ENCODE measurements at places on chromosomes 4 and X.

DNA sequence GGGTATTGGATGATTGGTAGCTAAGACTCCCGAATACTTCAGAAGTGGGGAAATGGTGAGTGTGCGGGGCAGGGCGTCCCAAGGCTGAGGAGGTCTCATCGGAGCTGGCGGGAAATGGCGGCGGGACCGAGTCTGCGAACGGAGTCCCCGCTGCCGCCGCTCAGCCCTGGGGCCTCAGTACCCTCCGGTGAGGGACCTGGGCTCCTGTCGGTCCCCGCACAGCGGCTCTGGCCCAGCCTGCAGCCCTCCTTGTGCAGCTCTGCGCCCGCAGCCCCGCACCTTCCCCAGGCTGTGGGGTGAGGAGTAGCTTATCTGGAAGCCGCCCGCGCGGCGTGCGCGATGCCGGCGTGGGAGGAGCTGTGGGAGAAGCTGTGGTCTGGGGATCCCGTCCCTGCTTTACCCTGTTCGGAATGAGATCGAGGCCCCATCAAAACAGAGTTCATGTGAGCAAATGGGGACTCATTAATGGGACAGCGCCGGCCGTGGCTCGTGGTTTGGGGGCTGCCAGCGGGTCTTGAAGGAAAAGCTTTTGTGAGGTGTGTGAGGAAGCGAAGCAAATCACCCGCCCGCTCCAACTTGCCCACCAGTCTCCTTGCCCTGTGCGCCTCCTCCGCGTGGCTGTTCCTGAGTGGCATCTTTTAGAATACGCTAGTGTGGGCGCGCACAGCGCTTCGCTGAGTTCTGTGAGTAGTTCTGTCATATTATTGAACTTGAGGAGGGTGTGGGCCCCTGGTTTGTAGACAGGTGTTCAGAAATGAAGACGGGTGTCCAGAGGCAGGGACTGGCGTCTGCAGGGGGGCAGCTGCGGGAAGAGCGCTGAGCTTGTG, 531 bp downstream of the ZNF141 start:
- peak; percentile 24 for DNase-seq

DNA sequence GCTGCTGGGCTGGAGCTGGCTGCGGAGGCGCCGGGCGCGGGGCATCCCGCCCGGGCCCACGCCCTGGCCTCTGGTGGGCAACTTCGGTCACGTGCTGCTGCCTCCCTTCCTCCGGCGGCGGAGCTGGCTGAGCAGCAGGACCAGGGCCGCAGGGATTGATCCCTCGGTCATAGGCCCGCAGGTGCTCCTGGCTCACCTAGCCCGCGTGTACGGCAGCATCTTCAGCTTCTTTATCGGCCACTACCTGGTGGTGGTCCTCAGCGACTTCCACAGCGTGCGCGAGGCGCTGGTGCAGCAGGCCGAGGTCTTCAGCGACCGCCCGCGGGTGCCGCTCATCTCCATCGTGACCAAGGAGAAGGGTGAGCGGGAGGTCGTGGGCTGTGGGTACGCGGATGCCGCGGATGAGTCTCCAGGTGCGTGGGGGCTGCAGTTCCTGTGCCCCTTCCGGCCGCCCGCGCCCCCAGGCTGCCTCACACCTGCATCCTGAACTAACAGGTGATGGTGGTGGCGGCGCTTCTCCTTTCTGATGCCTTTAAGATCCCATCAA, 499 bp downstream of the CYP2U1 start:
- DNase-seq, result peak; percentile 9

DNA sequence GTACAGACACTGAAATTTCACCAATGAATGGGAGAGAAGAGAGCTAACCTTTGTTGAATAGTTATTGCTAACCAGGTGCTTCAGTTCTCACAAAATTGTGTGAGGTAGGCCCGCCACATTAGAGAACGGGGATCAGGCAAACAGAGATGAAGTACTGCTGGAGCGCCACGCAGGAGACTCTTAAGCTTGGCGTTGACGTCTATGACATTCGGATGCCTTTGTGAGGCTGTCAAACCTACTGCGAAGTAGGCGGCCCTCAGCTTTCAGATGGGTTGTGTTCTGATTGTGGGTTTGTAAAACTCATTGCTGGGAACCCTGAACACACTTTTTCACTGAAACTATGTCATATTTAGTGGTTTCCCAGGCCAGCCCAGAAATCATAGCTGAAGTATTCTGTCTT, 173.6 kb downstream of the CBR4 start:
- DNase-seq, result no peak

GRCh38 chr4:26032142-26032541, 118.1 kb downstream of the SMIM20 start:
- DNase-seq, result no peak

DNA sequence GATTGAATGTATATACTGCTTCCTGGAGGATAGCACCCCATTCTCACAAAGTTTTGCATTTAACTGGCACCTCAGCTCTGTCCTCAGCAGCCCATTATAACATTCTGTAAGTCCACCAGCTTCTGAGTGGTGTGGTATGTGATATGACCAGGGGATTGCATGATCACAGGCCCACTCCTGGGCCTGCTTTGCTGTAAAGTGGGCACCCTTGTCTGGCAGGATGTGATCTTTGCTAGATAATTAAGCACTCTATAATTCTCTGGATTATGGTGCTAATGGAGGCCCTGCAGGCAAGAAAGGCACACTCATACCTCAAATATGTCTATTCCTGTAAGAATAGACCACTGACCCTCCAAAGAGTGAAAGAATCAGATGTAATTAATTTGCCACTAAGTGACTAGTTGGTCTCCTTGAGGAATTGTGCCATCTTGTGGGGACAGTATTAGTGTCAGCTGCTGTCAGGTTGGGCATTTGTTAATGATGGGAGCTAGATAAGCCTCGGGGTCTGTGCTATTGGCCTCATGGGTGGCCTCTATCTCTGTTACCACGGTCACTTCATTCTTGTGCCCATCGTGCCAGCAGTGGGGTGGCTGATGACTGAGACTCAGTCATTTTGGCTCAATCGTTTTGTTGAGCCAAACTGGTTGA, 2.2 kb upstream of the CFI start:
- DNase-seq, result no peak

DNA sequence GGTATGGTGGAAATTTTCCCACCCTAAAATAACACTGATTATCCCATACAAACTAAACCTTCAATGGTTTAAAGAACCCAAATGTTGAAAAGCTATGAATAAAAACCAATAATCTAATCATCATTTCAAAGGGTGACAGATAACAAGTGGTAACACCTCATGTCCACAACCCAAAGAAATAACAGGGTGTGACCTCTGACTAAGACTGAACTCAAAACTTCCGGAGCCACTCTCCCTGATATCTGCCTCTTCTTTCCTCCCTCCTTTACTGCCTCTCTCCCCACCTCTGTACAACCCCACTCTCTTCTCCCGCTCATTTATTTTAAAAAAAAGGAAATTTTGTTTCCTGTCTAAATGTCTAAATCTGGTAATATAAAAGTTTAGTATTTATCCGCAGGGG, 11.5 kb downstream of the FBXW7 start:
- DNase-seq, result no peak

DNA sequence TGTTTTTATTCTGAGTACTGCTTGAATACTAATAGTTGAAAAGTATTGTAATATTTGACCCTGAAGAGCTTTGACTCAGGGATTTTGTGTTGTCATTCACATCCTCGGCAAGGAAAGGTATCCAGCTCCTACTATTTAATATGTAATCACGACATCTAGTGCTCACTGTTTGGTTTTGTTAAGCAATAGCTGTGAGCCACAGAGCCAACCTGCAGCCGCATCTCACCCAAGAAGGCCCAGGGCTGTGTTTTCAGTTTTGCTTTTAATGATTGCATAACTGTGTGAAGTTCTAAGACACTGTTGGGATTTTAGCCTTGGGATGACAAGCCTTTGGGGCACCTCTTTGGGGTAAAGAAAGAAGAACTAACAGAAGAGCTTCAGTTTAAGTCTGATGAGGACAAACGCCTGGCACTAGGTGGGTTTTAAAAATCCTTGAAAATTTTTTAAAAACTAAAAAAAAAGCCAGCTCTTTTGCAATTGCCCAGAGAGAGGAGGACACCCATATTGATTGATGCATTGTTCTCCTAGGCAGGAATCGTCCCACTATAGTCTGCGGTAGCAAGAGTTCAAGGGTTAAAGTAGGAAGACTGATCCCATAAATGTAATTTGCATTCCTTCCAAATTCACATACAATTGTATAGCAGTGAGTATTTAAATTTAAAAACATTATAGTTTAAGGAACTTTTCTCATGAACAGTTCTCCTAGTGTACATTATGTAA, 157.8 kb downstream of the RELL1 start:
- DNase-seq, result no peak

GRCh38 chr4:26056406-26056805, 142.4 kb downstream of the SMIM20 start:
- DNase-seq, result no peak

DNA sequence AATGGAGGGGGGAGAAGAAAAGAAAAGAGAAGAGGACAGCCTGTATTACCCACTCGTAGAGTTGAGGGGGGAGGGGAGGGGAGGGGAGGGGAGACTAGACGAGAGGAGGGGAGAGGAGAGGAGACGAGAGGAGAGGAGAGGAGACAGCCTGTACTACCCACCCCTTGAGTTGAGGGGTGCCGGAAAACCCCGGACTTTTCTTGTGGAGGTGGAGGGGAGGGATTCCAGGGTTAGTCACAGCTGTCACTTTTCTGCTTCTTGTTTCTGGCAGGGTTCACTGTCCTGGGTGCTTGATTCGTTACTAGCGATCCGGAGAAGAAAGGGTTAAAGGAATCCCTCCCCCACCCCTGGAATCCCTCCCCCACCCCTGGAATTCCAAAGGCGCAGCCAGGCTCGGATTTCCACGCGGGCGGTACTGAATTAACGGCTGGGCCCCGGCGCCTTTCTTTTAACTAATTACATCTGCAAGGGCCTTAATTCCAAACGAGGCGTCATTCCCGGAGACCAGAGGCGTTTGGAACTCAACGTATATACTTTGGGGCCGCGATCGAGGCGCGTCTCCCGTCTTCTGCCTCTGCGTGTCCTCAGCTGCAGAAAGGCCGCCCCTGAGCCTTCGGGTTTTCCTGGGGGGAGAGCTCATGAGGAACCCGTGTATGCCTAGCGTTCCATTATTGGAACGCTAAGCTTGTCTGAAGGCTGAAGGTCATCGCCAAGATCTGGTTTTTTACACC, 20.1 kb upstream of the CSF2RA start:
- no peak for DNase-seq

DNA sequence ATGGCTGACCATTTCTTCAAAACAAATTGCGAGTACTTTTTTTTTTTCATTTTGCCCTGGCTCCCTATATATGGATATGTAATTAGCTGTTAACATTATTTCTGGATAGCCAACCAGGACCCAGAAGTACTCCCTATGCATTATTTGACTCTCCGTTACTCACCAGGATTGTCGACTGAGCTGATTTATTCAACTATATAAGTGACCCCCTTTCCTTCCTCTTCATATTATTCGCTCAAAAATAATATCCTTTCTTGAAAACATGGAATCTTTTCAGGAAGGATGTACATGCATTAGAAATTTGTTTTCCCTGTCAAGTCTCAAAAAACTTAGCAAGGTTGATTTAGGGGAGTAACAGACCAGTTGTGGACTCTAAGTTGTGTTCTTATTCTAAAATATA, 114.1 kb upstream of the KLHL4 start:
- no peak for DNase-seq

DNA sequence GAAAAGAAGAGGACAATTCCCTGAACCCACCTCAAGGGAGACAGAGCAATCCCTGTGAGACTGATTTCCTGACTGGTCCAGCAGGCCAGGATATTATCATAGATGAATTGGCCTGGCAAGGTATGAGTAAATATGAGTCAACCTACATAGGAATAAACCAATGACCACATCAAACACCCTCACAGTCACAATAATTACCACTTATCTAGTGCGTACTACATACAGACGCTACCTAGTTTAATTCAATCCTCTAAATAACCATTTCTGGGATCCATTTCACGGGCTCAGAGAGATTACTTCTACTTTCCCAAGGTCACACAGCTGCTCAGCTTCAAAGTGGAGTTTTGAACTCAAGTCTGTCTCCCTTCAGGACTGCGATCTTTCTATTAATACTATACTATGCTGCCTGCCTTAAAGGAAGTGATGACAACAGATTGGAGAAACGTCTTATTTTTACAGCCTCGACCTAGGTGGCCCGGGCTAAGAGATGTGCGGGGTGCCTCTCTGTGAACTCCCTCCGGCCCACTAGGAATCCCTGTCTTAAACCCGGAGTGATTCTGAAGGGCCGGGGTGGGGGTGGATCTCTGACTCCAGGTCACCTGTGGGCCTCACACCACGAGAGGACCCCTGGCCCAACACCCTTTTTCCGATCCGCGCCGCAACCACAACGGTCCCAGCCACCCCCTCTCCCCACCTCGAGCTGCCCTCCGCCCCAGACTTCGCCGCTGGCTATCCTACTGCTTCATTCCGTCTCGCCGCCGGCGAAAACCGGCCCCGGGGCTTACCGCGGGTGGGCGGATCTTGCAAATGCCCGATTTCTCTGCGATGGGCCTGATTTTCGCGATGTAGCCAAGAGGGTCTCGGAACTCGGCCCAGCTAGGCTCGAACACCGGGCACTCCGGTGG, 800 bp downstream of the KDM5C start:
- DNase-seq, result no peak

GRCh38 chr4:186982160-186982559, 258.5 kb upstream of the FAT1 start:
- DNase-seq, result no peak

- DNase-seq, result no peak
Observed at GRCh38 chrX:139832718-139833309, 100.0 kb downstream of the ATP11C start.

- DNase-seq, result no peak
Observed at GRCh38 chr4:32462944-32463343, 1742.8 kb downstream of the PCDH7 start.

DNA sequence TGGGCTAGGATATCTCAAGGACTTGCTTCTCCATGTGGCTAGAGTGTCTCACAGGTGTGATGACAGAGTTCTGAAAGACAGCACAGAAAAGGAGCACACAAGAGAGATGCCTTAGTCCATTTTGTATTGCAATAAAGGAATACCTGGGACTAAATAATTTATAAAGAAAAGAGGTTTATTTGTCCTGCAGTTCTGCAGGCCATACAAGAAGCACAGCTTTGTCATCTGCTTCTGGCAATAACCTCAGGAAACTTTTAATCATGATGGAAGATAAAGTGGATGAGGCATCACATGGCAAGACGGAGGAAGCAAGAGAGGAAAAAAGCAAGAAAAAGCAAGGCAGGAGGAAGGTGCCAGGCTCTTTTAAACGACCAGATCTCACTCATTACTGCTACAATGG, 126.9 kb downstream of the ADAMTS3 start:
- no peak for DNase-seq

- no peak for DNase-seq
Observed at GRCh38 chrX:132786217-132786616, 172.2 kb downstream of the HS6ST2 start.

- no peak for DNase-seq
Observed at GRCh38 chr4:15006416-15007024, 4.2 kb downstream of the CPEB2 start.

DNA sequence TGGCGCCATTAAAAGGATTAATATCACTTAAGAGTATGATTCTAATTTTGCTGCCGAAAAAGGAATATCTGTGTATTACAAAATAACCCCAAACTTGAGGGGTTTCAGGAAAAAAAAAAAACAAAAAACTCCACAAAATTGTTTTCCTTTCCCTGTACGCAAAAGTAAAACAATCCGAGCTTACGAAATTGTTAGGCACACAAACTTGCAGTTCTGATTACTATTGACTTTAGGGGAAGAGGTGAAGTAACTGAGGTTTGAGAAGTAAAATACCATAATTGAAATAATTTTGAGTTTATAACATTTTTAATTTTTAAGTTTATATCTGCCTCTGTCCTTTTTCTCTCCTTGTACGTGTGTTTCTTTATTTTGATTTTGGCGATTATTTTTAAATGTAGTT, 64.8 kb downstream of the USP9X start:
- DNase-seq, result no peak
